SJCRH30 (cell line): ENCODE measurements at places on chromosomes 6 and 20. TPM values are rescaled to one million over a fixed set of nuclear protein-coding genes. Genes with fewer than 3 reads are reported as not detected.

Gene PRSS16
- total RNA-seq: not detected in 2 replicates

Gene BPIFA1
- total RNA-seq: not detected in 2 replicates

Gene FILIP1
- 0.08 TPM in 2 replicates for total RNA-seq

Gene BTNL2
- not detected in 2 replicates for total RNA-seq

GRCh38 chr20:62230696-62231095, 7.6 kb upstream of the OSBPL2 start:
- H3K4me1 ChIP-seq: peaks cover 8% of the 10 kb centered on the region
- H3K27me3 ChIP-seq: peaks cover 12% of the 10 kb centered on the region; the same call in 1 of the 2 replicates
- H3K27ac ChIP-seq: no peak overlapping the region
- no peak overlapping the region for H3K4me3 ChIP-seq
- no peaks in the 10 kb centered on the region for H3K36me3 ChIP-seq

GRCh38 chr6:4664117-4664626, 112.0 kb upstream of the CDYL start:
- H3K36me3 ChIP-seq: no peaks in the 10 kb centered on the region
- no peaks in the 10 kb centered on the region for H3K4me1 ChIP-seq
- no peaks in the 10 kb centered on the region for H3K27me3 ChIP-seq
- no peak for DNase-seq
- no peak overlapping the region for H3K4me3 ChIP-seq

DNA sequence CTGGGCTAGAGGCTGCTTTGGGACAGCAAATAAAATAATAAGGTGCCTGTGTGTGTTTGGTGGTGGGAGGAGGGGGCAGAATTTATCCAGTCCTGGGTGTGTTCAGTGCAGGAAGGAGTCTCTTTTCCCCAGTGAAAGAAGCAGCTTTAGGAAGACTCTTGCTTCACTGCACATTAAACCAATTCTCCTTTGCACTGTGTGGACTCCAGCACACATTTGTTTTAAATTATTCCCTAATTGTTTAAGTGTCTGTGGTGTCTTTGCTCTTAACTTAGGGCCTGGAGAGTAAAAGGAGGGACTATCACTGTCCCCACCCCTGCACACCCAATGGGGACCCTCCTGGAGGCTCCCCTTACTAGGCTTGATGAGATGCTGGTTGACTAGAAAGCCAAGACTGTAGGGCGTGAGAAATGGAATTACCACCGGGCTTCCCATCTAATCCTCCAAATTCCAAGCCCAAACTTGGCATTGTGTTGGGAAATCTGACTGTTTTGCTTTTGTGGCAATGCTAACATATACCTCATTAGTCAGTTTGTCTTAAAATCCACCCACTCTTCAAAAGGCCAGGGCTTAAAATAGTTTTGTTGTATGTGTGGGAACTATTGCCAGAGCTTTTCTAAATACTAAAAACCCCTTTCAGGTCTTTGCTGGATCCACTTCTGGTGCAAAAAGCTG, 13.5 kb upstream of the DAAM2 start:
- H3K27me3 ChIP-seq: no peaks in the 10 kb centered on the region
- H3K27ac ChIP-seq: no peak overlapping the region
- no peaks in the 10 kb centered on the region for H3K4me1 ChIP-seq
- no peaks in the 10 kb centered on the region for H3K36me3 ChIP-seq
- no peak for DNase-seq

DNA sequence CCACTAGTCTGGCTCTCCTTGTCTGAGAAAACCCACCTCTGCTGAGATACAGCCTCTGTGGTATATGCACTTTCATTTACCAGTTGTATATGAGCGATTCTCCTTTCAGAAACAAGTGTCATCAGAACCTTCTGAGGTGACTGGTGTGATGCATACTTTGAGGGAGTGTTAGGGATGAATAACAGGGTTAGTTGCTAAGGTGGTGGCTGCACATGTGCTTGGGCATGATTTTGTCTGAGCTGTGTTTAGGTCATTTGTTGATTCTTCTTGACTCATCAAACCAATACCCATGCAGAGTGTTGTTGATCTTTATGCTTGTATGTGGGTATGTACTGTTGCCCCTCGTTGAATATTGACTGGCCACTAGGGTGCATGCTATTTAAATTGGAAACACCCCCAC, 25.7 kb downstream of the DTD1 start:
- no peak overlapping the region for H3K4me3 ChIP-seq
- no peaks in the 10 kb centered on the region for H3K4me1 ChIP-seq
- H3K27ac ChIP-seq: no peak overlapping the region
- H3K27me3 ChIP-seq: no peaks in the 10 kb centered on the region
- peaks cover 3% of the 10 kb centered on the region; the same call in 1 of the 2 replicates for H3K36me3 ChIP-seq
- no peak for DNase-seq

- no peak overlapping the region for H3K27ac ChIP-seq
- no peak for DNase-seq
- H3K36me3 ChIP-seq: peaks cover 31% of the 10 kb centered on the region
- H3K27me3 ChIP-seq: no peaks in the 10 kb centered on the region
- H3K4me1 ChIP-seq: peaks cover 14% of the 10 kb centered on the region
These were observed 65.5 kb downstream of the SYNJ2 start for GRCh38 chr6:158047127-158047518.

GRCh38 chr6:158848490-158848895, 29.3 kb upstream of the EZR start:
- no peaks in the 10 kb centered on the region for H3K36me3 ChIP-seq
- H3K27me3 ChIP-seq: no peaks in the 10 kb centered on the region; the same call in 1 of the 2 replicates
- no peak overlapping the region for H3K27ac ChIP-seq
- no peak overlapping the region for H3K4me3 ChIP-seq
- no peak for DNase-seq
- H3K4me1 ChIP-seq: peaks cover 25% of the 10 kb centered on the region

- no peak overlapping the region for H3K27ac ChIP-seq
- H3K36me3 ChIP-seq: no peaks in the 10 kb centered on the region
- no peak for DNase-seq
- H3K4me3 ChIP-seq: no peak overlapping the region
- no peaks in the 10 kb centered on the region for H3K27me3 ChIP-seq
These were observed 57.8 kb upstream of the PNRC1 start for GRCh38 chr6:89022798-89023197.

DNA sequence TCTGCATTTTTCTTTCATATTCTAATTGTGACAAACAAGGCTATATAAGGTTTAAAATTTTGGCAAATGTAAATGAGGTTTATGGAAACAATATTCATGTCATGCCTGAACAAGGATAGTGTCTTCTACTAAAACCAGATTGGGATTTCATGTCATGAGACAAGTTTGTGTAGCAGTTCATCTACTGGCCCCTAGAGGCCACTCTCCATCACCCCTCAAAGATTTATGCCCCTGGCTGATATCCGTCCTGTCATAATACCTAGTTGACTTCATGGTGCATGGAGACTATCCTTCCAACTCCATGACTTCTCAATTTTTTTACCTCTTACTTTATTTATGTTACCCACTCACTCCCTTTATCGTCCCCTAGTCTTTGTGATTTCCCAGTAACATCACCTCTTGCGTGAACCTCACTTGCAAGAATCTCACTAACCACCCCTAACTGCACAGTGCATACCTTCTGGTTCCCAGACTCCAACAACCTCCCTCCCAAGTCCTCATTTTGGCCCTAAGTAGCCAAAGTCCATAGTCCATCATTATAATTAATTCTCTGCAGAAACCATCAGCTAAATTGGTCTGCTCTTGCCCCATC, 179.8 kb downstream of the TASP1 start:
- H3K4me3 ChIP-seq: no peak overlapping the region
- no peaks in the 10 kb centered on the region for H3K36me3 ChIP-seq
- H3K27me3 ChIP-seq: no peaks in the 10 kb centered on the region
- peak; percentile 20 for DNase-seq
- H3K4me1 ChIP-seq: no peaks in the 10 kb centered on the region

- H3K27me3 ChIP-seq: peaks cover 17% of the 10 kb centered on the region; the same call in 1 of the 2 replicates
- no peak overlapping the region for H3K4me3 ChIP-seq
- DNase-seq: no peak
- no peak overlapping the region for H3K27ac ChIP-seq
- H3K4me1 ChIP-seq: peaks cover 11% of the 10 kb centered on the region; the same call in 1 of the 2 replicates
These were observed 559 bp downstream of the SCRT2 start for GRCh38 chr20:675033-675452.

DNA sequence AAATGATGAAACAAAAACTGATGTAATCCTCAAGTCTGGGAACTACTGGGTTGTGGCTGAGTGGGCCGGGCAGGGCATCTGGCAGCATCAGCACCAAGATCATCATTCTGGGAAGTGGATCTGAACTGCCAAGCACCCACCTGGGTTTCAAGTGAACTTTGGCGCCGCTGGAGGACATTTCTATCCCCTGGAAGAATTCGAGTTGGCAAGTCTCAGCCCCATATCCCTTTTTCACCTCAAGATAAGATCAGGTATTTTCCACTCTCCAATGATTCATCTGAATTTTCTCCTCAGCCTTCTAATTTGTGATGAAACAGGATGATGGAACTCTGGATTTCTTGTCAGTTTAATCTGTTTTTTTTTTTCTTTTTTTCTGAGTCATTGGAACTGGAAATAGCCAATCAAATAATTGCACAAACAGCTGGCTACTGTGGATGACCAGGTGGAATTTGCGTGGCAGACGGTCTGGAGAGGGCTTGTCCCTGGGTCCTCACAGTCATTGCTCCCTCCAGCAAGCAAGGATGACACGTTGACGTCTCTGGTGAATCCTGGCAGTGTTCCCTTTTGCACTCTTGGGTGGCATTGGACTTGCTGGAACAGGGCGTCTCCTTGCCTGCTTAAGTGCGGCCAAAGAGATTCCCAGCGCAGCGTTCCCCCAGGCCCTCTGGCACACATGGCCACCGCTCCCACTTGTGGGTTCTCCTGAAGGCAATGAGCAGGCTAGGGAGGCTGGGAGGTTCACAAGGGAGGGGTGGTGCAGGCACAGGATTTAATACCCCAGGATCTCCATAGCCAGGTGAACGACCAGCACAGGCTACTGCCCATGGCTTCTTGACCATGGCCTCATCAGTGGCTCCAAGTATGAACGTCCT, 80.4 kb downstream of the DHX35 start:
- no peak overlapping the region for H3K27ac ChIP-seq
- H3K36me3 ChIP-seq: peaks cover 23% of the 10 kb centered on the region
- no peaks in the 10 kb centered on the region for H3K4me1 ChIP-seq
- H3K4me3 ChIP-seq: no peak overlapping the region
- no peaks in the 10 kb centered on the region for H3K27me3 ChIP-seq

DNA sequence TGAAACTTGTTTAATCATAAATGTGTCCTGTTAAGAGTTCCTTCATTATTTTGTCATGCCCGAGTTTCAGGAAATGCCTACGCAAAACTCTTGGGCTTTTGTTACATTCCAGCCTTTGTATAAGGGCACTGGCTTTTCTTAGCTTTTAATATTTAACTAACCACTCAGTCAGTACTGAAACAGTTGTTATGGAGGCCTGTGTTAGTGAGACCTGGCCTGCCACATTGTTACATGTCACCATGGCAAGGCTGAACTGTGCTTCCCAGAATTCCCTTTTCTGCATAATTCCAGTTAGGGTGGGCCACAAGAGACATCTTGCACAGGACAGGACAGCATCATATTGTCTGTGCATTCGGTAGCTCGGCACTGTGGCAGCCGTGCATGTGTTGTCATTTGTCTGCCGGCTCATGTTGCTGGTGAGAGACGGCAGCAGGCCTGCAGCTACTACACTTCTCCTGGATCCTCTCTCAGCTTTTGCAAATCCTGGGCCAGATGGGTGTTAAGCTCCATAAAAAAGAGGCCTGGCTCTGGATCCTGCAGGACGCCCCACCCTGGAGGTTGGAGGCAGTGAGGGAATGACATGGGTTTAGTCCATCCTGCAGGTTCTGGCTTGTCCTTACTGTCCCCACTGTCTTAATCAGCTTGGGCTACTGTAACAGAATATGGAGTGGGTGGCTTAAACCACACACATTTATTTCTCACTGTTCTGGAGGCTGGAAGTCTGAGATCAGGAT, 128.8 kb upstream of the DTNBP1 start:
- H3K4me3 ChIP-seq: no peak overlapping the region
- H3K36me3 ChIP-seq: no peaks in the 10 kb centered on the region
- H3K27me3 ChIP-seq: no peaks in the 10 kb centered on the region
- DNase-seq: peak; percentile 89
- peaks cover 35% of the 10 kb centered on the region for H3K4me1 ChIP-seq
- peak overlapping the region; percentile 70 for H3K27ac ChIP-seq

- H3K27me3 ChIP-seq: no peaks in the 10 kb centered on the region
- H3K27ac ChIP-seq: no peak overlapping the region
- H3K36me3 ChIP-seq: no peaks in the 10 kb centered on the region
These were observed 106.3 kb upstream of the LY86 start for GRCh38 chr6:6482256-6482655.

GRCh38 chr6:97150932-97151331, 132.1 kb downstream of the MMS22L start:
- H3K4me1 ChIP-seq: no peaks in the 10 kb centered on the region
- peaks cover 20% of the 10 kb centered on the region for H3K36me3 ChIP-seq
- no peak overlapping the region for H3K4me3 ChIP-seq
- no peak overlapping the region for H3K27ac ChIP-seq
- H3K27me3 ChIP-seq: no peaks in the 10 kb centered on the region
